ENCODE measurements at places on chromosomes 1 and 21.

GRCh38 chr1:57711326-57711725 lies 287.5 kb upstream of the DAB1 start:
- DNase-seq, result no peak

GRCh38 chr1:109722908-109723691 lies 11.0 kb downstream of the GSTM5 start:
- no peak for DNase-seq

GRCh38 chr1:70486676-70487458 lies 75.8 kb downstream of the CTH start:
- DNase-seq, result no peak

GRCh38 chr1:203175827-203176241 lies 208 bp upstream of the MYBPH start:
- no peak for DNase-seq

DNA sequence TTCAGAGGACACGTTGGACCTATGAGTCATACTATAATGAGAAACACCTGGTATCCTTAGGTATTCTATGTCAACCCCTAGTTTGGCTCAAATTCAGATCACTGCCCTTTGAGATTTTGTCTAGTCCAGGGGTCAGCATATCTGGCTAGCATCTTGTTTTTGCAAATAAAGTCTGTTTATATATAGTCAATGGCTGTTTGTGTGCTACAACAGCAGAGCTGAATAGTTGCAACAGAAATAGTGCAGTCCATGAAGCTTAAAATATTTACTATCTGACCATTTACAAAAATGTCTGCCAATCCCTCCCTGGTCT lies 48.5 kb upstream of the EDEM3 start:
- no peak for DNase-seq

DNA sequence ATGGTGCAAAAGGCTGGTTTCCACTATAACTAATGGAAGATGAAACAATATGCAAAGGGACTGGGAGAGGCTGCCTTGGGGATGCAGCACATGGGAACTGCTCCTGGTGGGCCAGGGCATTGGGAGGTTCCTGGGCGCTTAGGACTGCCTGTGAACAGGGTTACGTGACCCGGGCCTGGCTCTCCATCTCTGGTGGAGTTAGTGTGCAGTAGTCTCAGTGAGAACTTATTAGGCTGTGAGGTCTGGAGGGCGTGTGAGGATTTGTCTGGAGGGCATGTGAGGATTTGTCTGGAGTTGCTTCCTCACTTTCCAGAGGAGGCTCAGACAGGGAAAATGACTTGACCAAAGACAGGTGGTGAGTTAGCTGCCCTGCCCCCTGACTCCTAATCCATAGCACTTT lies 1.5 kb upstream of the ETV3L start:
- DNase-seq, result no peak

DNA sequence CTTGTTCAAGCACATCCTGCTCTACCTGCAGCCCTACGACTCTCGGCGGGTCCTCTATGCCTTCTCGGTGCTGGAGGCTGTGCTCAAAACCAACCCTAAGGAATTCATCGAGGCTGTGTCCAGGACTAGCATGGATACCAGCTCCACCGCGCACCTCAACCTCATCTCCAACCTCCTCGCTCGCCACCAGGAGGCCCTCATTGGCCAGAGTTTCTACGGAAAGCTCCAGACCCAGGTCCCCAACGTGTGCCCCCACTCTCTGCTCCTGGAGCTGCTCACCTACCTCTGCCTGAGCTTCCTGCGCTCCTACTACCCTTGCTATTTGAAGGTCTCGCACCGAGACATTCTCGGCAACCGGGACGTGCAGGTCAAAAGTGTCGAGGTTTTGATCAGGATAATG lies 74.3 kb upstream of the MORC3 start:
- no peak for DNase-seq

DNA sequence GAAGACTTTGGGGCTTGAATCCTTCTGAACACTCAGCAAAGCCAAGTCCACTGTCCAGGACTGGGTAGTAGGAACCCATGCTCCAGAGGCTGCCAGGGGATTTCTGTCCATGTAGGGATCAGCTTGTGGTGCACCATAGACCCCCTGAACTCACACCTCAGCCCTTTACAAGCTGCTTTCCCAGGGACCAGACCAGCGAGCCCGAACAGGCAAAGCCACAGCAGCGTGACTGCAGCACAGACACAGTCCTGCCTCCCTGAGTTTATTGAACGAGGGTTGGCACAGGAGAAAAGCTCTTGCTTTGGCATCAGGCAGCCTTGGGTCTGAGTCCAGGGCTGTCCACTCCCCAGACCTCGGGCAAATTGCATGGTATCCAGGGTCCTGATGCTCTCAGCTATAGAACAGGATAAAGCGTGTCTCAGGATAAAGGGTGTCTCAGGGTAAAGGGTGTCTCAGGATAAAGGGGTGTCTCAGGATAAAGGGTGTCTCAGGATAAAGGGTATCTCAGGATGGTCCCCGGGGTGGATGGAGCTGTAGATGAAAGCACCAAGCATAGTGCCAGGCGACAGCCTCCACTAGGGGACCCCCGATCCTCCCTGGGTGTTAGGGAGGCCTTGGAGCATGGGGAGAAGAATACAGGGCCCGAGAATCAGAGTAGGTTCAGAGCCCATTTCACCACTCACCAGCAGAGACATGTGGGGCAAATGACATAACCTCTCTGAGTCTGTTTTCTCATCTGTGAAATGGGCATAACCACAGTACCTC lies 648.8 kb downstream of the NPHP4 start:
- no peak for DNase-seq

DNA sequence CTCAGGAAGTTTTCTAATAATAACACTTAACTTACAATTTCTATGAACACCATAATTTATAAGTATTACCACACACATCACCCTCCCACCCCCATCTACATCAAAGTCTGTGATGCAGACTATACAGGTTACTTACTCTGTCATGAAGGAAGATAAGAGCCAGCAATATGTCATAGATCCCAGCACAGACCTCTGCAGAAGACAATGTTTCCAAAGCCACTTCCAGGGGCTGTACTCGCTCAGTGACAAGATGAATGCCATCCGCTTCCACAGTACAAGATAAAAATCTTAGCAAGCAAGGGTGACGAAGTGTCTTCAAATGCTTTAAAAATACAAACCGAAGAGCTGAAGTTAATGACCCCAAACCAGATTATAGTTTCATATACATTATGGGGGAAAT lies 15.2 kb downstream of the SCYL3 start:
- no peak for DNase-seq

- DNase-seq, result no peak
Measured at GRCh38 chr1:207850621-207851407, 60.1 kb downstream of the CD34 start.

DNA sequence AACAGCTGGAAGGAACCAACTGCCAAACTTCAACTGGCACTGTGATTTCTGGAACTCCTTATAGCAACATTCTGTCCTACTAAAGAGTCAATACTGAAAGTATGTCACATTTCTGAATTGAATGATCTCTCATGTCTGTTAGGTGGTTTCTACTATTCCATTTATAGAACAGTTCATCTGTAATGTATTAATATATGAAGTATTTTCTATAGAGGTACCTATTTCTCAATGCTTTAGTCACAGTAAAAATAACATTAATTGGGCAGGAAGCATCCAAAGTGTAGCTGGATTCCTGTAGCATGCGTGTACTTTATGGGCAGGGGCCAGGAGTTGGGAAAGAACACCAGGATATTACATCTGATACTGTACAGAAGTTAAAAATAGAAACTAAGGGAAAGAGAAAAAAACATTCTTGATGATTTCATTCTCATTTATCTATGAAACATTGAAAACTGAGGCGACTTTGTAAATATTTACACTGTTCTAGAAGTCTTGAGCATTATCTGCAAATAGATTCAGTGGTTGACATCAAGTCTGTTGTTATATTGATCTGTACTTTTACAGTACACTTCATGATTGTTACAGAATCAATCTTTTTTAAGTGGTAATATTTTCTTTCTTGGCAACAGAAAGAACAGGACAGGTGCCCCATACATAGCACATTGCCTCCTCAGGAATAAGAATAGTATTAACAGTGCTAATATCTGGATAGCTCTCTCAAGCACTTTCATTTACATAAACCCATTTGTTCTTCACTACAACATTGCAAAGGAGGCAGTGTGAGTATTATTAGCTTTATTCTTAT lies 6.2 kb upstream of the ZNF281 start:
- DNase-seq, result no peak

DNA sequence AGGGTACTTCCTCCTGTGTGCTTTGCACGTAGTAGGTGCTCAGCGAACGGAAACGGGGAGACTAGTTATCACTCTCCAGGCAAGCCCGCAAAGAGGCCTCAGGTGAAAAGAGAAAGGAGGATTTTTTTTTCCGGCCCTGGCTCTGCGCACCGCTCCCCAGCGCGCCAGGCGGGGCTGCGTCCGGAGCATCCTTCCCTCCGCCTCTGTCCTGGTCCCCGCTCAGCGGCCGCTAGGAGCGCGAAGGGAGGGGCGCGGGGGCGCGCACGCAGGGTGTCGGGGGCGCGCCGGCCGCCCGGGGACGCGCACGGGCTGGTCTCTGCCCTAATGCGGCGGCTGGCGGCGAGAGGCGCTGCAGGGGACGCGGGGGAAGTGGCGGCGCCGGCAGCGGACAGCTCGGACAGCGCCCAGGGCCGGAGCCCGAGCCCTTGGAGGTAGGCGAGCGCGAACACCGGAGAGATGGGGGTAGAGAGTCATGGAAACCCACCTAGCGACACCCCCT lies 42.3 kb upstream of the NFASC start:
- DNase-seq, result peak; percentile 86

GRCh38 chr21:18840239-18840638 lies 436.7 kb upstream of the TMPRSS15 start:
- DNase-seq, result no peak

DNA sequence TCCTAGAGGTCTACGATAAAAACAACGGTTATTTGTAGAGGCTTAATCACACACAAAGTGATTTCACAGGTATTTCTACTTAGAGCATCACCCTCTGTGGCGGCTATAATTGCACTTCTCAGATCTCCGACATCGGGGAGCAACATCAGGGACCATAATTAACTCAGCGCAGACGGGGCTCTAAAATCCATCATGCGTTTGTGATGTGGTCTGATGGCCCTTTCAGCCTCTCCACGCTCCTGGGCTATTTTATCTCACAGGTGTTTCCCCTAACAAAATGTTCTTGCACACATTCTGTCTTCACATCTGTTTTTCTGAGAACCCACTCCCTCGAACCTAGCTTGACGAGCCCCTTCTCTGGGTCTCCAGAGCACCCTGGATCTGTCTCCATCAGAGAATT lies 146.3 kb upstream of the DUSP10 start:
- DNase-seq, result no peak

GRCh38 chr1:8441426-8441825 lies 123.5 kb downstream of the SLC45A1 start:
- no peak for DNase-seq

GRCh38 chr1:66626261-66626660 lies 92.3 kb downstream of the SGIP1 start:
- no peak for DNase-seq
